ENCODE measurements at places on chromosomes 11 and 22. TPM values are rescaled to one million over a fixed set of nuclear protein-coding genes. Genes with fewer than 3 reads are reported as not detected.

DNA sequence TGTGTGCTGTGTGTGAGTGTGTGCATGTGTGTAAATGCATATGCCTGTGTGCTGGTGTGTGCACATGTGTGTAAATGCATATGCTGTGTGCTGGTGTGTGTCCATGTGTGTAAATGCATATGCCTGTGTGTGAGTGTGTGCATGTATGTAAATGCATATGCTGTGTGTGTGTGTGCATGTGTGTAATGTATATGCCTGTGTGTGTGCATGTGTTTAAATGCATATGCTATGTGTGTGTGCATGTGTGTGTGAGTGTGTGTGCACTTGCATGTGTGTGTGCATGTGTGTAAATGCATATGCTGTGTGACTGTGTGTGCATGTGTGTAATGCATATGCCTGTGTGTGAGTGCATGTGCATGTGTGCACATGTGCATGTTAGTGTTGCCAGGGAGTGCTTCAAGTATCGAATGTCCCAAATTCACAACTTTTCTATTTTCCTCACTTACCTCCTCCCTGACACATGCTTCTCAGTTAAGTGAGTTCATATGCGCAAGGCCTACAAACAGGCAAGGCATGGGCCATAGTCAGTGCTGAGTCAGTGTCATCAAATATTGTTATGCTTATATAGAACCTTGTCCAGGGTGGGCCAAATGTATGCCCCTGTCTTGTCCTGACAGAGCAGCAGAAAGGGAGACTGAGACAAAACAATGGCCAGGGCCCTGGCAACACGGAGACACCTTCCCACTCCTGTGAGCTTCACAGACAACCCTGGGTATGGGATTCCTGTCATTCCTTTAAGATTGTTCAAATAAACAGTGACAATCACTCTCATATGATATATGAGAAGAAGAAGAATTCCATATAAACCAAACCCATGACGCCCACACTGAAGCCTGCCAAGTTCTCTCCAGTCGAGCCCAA, 38.6 kb downstream of the GGTLC2 start:
- DNase-seq = no peak

DNA sequence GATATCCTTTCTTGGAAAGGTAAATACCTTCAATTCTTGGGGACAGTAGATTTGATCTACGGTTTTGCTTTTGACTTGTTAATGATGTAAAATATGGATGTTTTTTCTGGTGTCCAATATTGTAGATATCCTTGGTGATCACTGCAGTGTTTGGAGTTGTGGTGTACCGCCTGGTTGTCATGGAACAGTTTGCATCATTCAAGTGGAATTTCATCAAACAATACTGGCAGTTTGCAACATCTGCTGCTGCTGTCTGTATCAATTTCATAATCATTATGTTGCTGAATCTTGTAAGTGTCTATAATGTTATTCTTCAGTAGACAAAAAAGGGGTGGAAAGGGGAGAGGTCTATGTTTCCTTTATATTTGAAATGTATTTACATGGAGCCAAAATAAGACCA, 27.4 kb upstream of the MUC15 start:
- no peak for DNase-seq

GRCh38 chr11:62678433-62678769, 472 bp downstream of the UBXN1 start:
- no peak for DNase-seq

TEX54 gene
- total RNA-seq = 1.3 TPM

GRCh38 chr22:22178992-22179391, 65.6 kb upstream of the VPREB1 start:
- DNase-seq = no peak

TBX10 gene
- total RNA-seq = not detected

DNA sequence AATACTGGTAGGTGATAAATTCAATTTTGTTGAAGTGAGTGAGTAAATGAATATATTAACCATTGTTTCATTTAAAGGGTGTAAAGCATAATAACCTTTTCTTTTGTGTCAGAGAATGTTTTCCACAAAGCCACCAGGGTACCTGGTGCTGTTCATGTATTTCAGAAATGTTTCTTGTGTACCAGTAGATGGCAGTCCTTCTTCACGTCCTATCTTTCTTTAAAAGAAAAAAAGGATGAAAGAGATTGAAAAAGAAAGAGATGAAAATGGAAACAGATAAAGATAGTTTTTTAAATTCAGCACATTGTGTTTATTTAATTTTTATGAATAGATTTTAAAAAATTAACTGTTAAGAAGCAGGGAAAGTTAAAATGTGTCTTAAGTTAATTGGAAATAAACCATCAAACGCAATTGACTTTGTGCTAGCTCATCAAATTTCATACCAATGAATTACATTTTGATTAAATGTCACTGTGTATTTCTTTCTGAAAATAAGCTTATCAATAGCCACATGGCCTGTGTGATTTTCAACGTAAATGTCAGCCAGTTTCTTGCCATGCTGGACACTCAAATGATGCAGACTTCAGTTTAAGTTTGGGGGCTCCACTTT, 65.5 kb upstream of the CHORDC1 start:
- DNase-seq = no peak

SAA4 gene
- not detected for total RNA-seq

DNA sequence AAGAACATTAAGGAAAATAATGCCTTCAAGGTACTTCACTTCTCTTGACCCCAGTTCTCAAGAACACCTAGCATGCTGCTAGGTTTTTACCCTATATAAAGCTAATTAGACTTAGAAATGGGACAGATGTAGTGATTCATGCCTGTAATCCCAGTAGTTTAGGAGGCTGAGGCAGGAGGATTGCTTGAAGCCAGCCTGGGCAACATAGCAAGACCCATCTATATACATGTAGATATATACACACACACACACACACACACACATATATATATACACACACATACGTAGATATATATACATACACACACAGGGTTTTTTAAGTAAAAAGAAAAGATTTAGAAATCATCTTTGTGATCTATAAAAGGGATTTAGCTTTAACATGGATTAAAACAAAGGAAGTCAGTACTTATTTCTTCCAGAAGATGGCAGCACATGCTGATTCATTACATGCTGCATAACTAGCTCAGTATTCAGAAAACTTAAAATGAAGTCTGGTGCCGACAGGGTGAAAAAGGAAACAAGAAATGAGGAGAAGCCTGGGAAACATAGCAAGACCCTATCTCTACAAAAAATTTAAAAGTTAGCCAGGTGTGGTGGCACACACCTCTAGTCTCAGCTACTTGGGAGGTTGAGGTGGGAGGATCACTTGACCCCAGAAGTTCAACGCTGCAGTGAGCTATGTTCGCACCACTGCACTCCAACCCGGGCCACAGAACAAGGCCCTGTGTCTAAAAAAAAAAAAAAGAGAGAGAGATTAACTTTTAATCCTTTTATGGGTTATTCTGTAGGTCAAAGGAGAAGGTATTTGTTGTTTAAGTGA, 28.5 kb upstream of the RBX1 start:
- DNase-seq = peak; percentile 8

GRCh38 chr11:120867531-120867930, 156.4 kb upstream of the TBCEL start:
- no peak for DNase-seq

- DNase-seq = no peak
Measured at GRCh38 chr11:128434818-128435217, 152.5 kb downstream of the ETS1 start.

DNA sequence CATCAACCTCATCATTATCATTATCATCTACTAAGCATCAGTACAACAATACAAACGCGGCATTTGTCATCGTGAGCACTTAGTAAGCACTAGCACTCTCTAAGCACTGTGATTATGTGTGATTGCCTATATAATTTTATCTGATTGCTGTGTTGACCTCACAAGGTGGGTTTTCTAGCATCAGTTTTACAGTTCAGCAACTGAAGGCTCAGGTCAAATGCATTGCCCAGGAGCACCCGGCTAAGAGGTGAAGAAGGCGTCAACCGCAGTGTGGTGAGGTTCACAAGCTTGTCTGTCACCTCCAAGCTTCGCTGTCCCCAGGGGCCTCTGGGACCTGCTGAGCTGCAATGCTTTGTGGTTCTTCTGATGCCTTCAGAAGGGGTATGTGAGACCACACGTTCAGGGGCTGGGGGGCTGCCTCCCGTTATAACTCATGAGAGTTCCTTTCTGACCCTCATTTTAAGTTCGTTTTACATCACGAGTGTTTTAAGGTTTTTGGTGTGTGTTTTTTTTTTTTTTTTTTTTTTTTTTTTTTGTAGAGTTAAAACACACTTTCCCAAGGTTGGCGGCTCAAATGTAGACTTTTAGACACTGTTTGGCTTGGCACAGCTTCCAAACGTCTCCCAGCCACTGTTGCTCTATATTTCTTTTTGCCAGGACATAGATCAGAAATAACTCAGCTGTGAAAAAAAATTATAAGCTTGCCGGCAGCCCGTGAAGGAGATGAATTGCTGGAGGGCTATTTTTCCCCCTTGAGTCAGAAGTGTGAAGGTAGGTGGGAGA, 33.8 kb upstream of the SCUBE1 start:
- peak; percentile 11 for DNase-seq

OR6A2 gene
- total RNA-seq = 0.31 TPM

ART1 gene
- total RNA-seq = not detected

DNA sequence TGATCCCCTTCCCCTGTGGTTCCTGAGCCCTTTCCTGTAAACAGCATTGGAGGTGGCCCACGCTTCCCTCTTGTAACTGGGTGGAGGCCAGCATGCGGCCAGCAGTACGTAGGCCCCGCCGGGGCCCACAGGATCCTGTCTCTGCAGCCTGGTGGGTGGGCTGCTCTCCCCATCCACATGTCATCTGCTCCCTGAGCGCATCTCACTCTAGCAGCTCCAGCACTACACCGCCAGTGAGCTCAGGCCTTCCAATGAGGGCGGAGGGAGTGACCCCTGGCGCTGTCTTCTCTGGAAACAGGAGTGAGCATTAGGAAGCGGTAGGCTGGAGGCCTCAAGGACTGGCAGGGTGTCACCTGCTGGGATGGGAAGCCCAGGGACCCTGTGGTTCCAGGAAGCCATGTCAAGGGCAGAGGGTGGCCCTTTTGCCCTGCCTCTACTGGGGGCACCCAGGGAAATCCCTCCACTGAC, 363.9 kb downstream of the TBC1D22A start:
- DNase-seq = no peak

PVALB gene
- not detected for total RNA-seq
